ENCODE measurements at places on chromosomes 2 and 18.

DNA sequence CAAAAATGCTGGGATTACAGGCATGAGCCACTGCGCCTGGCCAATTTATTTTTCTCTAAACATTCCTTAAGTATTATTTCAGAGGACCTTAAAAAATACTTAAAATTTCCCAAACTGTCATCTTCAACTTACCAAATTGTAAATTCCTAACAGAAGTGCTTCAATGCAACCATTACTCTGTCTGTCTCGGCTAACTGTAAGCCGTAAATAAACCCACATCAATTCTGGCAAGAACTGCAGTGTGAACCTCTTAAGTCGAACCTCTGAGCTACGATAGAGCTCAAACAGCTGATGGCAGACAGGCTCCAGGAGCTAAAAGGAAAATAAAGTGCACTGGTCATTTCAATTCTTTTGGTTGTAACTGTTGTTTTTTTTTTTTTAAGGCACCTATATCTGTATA lies 53.4 kb upstream of the ORC2 start:
- DNase-seq = no peak

DNA sequence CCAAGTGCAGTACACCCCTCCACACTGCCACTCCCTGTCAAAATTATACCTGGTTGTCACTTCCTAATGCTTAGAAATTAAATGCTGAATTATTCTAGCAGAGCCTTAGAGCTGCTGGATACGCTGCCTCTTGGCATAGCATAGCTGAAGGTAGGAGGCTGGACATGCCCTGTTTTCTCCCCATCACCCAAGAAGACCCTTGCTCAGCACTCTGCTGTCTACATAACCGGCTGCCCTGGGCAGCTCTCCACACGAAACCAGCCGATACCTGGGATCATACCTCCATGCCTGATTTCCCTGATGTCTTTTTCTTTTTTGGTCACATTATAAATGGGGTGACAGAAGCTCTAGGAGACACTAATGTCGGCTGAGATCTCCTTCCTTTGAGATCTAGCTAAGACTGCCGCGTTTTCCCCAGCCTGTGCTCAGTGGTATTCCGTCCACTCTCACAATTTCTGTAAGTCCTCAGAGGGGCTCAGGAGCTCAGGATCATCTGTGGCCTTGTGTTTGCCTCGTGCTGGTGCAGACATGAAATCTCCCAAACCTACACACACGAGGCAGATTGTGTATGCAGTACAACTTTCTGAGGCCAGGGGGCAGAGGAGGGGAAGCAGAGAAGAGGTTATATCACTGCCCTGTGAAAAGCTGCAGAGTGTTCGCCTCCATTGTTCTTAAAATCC lies 13.5 kb upstream of the ZAP70 start:
- DNase-seq = peak; percentile 59

- DNase-seq = no peak
Observed at GRCh38 chr2:101623031-101623521, 74.4 kb upstream of the MAP4K4 start.

- no peak for DNase-seq
Observed at GRCh38 chr2:17709897-17710296, 43.7 kb downstream of the SMC6 start.

DNA sequence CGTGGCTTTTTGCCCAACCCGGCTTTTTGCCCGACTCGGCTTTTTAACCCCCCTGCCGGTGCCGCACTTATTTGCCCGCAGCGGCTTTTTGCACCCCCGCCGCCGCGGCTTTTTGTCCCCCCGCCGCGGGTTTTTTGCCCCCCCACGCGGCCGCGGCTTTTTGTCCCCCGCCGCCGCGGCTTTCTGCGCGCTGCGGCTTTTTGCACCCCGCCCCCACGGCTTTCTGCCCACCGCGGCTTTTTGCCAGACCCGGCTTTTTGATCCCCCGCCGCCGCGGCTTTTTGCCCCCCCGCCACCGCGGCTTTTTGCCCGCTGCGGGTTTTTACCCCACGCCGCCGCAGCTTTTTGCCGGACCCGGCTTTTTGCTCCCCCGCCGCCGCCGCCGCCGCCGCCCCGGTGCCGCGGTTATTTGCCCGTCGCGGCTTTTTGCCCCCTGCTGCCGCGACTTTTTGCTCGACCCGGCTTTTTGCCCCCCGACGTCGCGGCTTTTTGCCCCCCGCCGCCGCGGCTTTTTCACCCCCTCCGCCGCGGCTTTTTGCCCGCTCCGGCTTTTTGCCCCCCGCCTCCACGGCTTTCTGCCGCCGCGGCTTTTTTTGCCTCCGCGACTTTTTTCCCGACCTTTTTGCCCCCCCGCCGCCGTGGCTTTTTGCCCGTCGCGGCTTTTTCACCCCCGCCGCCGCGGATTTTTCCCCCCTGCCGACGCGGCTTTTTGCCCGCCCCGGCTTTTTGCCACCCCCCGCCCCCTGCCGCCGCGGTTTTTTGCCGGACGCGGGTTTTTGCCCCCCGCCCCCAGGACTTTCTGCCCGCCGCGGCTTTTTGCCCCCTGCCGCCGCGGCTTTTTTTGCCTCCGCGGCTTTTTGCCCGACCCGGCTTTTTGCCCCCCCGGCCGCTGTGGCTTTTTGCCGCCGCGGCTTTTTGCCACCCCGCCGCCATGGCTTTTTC lies 2786.5 kb downstream of the RPIA start:
- DNase-seq = no peak

All from activated T-cell treated with anti-CD3 and anti-CD28 coated beads for 48 hours (primary cell).